ENCODE measurements at places on chromosomes 3 and 15.
A peak's percentile ranks its signal among the peaks of the same experiment; 100 is the strongest.

- DNase-seq, result no peak
Observed at GRCh38 chr15:52006702-52007340, 12.2 kb upstream of the MAPK6 start.

GRCh38 chr15:76336254-76337058, at the start of gene ISL2:
Gene ISL2 (plus strand): TSS chr15:76336773. CDS start chr15:76336884, 111 bp downstream.
- DNase-seq, result peak; percentile 90

- DNase-seq, result no peak
Observed at GRCh38 chr3:143824735-143825385, 23.4 kb downstream of the SLC9A9 start.

GRCh38 chr3:174403831-174404230, 455.3 kb upstream of the NAALADL2 start:
- no peak for DNase-seq

- DNase-seq, result no peak
Observed at GRCh38 chr3:4938281-4938982, 40.8 kb upstream of the BHLHE40 start.
